ENCODE measurements at places on chromosomes 2 and 18.
A peak's percentile ranks its signal among the peaks of the same experiment; 100 is the strongest.

DNA sequence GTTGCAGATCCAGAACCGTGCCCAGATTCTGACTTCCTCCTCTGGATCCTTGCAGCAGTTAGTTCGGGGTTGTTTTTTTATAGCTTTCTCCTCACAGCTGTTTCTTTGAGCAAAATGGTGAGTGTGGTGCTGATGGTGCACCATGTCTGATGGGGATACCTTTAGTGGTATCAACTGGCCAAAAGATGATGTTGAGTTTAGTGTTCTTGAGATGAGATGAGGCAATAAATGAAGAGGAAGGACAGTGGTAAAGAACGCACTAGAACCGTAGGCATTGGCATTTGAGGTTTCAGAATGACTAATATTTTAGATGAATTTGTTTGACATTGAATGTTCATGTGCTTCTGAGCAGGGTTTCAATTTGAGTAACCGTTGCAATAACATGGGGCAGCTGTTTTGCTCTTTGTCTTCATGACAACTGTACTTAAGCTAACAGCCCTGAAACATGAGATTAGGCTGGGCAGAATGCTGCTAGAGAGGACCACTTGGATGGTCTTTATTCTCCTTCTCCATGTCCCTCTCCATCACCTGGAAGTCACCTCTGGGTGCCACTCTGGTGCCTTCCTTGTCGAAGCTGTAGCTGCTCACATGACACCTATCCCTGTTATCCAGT is 3.9 kb downstream of the CTLA4 start:
- DNase-seq = no peak

- no peak for DNase-seq
Observed at GRCh38 chr2:165762723-165763122, 31.3 kb downstream of the GALNT3 start.

GRCh38 chr2:39534095-39534711 is 97.1 kb upstream of the MAP4K3 start:
- no peak for DNase-seq

DNA sequence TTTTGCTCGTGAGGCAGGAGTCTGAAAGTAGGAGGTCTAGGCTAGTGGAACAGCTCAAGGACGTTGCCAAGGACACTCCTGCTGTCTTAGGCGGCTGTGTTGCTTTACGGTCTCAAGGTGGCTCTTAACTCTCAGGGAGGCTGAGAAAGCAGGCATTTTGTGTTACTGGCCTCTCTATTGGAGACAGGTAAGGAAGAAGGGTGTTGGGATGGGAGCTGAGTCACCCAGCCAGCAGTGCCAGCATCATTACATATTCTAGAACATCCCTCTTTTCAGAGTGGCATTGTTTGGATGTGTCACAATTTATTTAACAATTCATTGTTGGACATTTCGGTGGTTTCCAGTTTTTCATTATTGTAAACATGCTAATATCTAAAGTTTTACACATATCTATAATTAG is 30.8 kb upstream of the TMEM214 start:
- DNase-seq = no peak

DNA sequence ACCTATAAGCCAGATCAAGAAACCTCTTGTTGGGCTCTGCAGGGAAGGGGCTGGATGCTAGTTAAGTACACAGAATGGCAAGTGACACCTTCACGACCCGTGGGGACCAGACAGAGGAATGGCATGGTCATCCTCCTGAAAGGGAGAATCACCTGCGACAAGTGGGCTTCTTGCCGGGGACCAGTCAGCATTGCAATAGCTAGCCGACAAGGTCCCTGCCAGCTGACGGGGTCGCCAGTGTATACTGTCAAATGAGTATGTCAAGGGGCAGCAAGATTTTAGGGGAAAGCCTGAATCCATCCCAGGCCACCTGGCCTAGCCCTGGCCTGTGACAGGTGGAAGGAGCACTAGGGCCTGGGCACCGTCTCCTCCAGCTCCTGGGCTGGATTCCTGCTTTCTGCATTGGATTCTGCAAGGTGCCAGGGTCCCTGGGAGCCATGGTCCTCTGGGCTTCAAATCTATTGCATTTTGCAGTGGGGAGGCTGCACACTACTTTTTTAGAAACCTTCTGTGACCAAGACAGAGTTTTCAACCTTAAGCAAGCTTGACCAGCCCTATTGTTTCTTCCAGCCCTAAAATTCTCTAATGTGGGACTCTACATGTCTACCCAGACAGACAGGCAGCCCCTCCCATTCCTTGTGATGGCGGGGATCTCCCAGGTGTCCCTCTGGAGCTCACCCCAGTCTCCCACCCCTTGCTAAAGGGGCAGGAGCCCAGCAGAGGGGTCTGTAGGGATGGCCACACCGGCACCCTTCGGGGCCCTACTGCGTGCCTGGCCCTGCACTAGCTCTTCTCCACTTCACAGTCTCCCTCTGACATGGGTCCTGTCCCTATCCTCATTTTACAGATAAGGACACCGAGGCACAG is 178.5 kb downstream of the GLI2 start:
- no peak for DNase-seq

GRCh38 chr2:203840655-203841205 is 26.8 kb upstream of the CTLA4 start:
- DNase-seq = no peak

DNA sequence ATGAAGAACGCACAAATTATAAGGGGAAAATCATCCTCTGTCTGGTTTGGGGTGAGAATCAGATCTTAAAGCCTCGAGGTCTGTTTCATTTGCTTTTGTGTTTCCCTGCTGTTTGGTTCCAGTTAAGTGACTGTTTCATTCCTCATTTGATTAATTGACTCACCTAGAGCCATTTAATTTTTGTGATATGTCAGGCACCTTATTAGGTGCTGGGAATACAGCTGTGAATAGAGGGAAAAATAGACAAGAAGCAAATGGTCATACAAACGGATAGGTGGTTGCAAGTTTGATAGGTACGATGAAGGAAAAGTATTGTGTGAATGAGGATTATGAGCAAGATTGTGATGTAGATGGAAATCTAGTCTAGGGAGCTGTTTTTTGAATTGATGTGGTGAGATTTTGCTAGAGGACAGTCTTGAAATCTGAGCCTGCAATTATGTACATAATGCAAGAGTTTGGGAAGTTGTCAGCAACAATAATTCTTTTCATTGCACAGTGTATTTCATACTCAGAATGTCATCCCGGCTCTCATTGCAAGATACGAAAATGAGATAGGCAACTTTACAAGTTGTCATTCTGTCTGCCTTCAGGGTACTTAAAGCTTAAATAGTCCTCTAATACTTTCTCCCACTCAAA is 2.2 kb downstream of the ACSL3 start:
- DNase-seq = no peak

GRCh38 chr2:189153619-189154018 is 25.9 kb downstream of the COL5A2 start:
- DNase-seq = no peak

GRCh38 chr2:162106146-162106551 is 32.1 kb upstream of the DPP4 start:
- DNase-seq = no peak

DNA sequence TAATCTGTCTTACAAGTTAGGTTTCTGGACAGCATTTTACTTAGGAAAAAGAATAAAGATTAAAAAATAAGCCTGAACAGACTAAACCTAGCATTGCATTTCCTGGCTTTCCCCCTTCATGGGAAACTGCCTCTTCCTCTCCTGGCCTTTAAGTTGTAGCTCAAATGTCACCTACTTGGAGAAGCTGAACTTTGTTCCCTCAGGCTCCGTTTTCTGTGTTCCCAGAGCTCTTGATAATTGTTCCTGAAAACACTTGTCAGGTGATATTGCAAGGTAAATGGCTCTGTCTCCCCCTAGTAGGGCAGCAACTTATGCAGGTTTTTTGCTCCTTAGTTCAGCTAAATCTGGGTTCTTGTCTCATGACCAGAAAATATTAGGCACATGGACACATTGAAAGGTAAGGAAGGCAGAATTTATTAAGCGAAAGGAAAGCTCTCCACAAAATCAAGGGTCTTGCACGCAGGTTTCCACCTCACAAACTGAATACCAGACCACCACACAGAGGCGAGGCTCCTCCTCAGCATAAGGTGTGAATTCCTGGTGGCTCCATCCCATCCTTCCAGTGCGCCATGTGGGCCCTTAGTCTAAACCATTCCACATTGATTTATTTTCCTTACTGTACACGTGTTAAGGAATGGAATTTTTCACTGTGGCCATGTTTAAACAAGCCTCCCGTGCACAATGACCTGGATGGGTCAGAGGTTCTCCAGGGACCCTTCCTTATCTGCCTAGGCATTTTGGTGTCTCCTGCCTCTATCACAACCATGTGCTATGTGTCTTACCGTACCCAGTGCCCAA is 229.3 kb downstream of the HNMT start:
- no peak for DNase-seq

DNA sequence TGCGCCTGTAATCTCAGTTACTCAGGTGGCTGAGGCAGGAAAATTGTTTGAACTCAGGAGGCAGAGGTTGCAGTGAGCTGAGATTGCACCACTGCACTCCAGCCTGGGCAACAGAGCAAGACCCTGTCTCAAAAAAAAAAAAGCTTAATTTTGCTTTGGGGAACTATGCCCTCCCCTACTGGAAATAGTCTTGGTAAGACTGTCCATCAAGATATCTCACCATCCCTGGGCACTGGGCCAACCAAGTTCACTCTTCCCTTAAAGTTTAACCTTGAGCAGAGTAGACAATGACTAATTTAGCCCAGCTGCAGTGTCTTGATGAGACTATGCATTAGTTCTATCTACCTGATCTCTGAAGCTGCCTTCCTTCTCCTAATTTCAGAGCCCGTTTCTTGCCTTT is 44.7 kb downstream of the ASXL2 start:
- no peak for DNase-seq

DNA sequence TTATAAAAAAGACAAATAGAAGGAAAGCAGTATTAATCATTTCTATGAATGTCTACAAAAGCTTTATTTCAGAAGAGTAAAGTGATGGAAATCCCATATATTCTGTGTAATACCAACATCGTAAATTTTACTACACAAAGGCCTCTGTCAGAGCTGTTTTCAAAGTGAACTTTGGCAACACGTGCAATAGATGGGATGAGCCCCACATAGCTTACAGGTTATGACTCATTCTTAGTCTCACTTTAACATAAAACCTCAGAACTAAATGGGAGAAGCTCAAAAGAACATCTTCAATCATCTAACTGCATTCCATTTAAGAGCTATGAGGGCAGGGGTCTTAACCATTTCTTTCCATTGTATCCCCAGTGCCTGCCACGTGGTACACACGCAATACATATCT is 11.5 kb downstream of the VPS4B start:
- no peak for DNase-seq

- no peak for DNase-seq
Observed at GRCh38 chr2:23513245-23513871, 128.4 kb downstream of the KLHL29 start.

DNA sequence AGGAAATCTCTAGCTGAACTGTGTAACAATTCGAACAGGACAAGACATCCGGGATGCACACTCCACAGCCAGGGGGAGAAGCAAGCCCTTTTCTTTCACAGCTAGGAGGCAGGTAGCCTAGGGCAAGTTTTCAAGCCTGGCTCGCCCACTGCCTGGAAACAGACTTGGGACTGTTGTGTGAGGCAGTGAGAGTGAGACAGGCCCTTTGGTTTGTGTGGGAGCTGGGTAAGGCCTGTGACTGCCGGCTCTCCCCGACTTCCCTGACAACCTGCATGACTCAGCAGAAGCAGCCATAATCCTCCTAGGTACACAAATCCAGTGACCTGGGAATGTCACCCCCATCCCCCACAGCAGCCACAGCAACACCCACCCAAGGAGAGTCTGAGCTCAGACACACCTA is 179.7 kb downstream of the WDPCP start:
- DNase-seq = no peak

- no peak for DNase-seq
Observed at GRCh38 chr2:223058952-223059716, 7.1 kb downstream of the KCNE4 start.

DNA sequence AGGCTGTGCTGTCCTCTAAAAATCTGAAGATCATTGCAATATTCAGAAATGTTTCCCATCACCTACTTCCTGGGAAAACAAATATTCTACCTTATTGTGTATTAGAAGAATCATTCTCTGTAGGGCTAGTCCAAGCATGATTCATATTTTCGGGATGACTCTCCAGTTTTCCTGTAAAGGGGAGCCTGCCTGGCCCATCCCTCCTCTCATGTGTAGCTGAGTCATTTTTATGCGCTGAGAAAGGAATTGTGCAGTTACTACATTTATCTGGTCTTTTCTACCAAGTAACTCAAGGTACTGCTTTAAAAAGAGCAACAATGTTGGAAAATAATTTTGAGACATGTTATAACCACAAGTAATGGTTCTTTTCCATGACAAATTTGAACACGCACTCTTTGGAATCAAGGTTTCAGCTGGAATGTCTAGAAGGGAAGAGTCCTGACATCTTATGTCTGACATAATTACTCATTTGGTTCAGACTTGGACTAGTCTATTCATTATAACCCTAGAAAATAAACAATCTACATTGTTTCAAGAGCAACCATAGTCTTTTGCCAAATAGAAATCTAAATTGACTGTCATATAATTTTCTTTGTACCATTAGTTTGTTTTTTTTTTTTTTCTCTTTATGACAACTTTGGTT is 6.6 kb downstream of the DSG3 start:
- no peak for DNase-seq

- DNase-seq = no peak
Observed at GRCh38 chr2:80233333-80233732, 71.2 kb downstream of the LRRTM1 start.

DNA sequence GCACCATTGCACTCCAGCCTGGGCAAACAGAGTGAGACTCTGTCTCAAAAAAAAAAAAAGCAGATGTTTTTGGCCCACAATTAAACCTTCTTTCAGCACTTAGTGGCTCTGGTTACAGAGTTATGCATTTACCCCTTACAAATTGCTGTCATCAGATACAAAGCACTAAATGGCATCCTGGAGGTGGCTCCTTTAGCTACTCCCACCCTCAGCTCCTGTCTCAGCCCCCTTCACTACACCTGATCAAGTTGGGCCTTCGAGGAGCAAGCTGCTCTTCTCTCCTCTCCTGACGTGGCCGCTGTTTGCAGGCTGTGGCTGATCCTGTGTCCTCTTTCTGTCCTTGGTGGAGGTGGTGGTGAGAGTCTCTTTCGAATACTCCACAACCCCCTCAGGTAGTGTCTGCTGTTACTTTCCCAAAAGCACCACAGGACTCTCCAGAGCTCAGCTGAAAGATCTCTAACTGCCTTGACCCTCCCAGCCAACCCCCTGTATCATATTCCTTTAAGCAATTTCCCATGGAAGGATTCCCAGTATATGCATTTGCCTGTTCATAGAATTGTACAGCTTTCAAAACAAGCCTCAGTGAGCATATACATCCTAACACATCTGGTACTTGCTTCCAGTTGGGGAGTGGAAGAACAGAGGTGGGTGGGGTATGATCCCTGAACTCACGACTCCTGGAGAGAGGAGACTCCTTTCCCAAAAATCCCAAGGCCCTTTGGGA is 285.9 kb downstream of the CLIP4 start:
- DNase-seq = no peak

- DNase-seq = no peak
Observed at GRCh38 chr2:25056098-25056821, 14.4 kb downstream of the EFR3B start.

DNA sequence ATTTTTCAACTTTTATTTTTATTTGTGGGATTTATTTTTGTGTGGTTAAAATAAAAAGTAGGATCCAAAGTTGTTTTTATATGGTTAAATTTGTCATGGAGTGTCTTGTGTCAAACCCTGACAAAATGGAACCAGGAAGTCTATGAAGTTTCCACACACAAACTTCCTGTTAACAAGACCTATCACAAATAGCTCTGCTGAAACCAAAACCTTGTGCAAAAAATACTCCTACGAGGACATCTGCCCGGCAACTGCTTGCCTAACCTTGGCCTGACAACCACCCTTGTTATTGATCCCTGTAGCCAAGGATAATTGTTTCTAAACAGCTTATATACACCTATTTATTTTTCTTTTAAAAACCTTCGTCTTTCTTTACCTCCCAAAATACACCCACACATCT is 389.6 kb downstream of the TRIB2 start:
- peak; percentile 13 for DNase-seq

- DNase-seq = no peak
Observed at GRCh38 chr18:9120796-9121195, 15.8 kb upstream of the ANKRD12 start.

Data from GF-D8 (cell line).